ENCODE measurements at places on chromosomes 2 and 18.
A peak's percentile ranks its signal among the peaks of the same experiment; 100 is the strongest.

GRCh38 chr2:44955593-44956392 is 14.3 kb downstream of the SIX3 start:
- peak; percentile 37 for DNase-seq

- DNase-seq = no peak
Observed at GRCh38 chr18:4069183-4069582, 385.9 kb downstream of the DLGAP1 start.

- no peak for DNase-seq
Observed at GRCh38 chr2:28085201-28085600, 194.7 kb downstream of the BABAM2 start.

- no peak for DNase-seq
Observed at GRCh38 chr2:128734521-128735295, 416.0 kb upstream of the HS6ST1 start.

DNA sequence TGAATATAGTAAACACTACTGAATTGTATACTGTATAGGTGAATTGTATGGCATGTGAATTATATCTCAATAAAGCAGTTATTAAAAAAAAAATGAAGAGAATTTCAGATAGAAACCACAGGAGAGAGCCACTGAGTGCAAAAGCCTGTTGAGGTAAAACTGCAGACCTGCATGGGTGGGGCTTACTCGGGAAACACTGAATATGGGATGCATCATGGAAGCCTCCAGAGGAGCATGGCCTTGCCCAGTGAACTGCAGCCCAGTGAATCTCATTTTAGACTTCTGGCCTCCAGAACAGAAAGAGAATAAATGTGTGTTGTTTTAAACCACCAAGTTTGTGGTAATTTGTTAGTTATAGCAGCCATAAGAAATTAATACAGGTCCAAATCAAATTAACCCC is 15.7 kb downstream of the GPATCH11 start:
- DNase-seq = no peak
